Progenitor cell of endocrine pancreas (in vitro differentiated cells): ENCODE measurements at places on chromosomes 16 and 17. TPM values are rescaled to one million over a fixed set of nuclear protein-coding genes. Genes with fewer than 3 reads are reported as not detected.

DNA sequence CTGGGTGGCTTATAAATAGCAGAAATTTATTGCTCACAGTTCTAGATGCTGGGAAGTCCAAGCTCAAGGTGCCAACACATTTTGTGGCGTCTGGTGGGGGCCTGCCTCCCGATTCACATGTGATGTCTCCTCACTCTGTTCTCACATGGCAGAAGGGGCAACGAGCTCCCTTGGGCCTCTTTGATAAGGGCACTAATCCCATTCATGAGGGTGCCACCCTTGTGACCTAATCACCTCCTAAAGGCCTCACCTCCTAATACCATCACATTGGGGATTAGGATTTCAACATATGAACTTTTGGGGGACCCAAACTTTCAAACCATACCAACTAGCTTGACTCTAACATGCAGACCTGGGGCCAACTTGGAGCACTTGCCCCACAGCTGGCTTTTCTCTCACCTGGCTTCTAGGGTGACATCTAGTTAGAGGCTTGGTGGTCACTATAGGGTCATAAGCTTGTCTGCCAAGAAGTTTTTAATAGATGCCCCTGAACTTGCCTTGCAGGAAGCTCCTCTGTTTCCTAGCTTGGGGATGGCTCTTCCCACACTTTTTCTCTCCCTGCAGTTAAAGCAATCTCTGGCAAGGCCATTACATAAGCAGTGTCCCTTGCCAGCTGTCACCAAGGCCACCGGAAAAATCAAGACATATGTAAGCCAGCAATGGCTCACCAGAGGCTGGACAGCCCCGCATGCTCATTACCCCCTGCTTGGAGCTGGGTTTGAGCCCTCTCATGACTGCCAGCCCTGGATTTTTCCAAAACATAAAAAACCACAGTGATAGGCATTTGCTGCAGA is 8.4 kb upstream of the MED9 start:
- H3K36me3 ChIP-seq: no peaks in the 10 kb centered on the region
- DNase-seq: no peak
- no peak overlapping the region for H3K4me3 ChIP-seq
- H3K4me1 ChIP-seq: no peaks in the 10 kb centered on the region

DNA sequence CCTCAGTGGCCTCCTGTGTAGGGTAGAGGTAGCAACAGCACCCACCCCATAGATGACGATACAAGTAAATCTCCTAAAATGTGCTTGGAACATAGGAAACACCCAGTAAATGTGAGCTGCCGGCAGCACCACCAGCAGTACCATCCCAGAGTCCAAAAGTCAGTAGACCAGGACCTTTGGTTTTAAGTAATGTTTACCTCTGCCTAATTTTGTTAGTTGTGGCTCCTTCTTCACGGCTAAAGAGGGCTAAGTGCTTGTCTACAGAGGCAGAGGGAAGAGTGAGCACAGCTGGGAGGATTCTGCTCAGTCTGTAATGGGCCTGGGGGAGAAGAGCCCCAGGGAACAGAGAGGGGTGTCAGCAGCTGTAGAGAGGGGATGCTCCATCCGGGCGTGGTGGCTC is 91.3 kb upstream of the FBXO47 start:
- H3K27ac ChIP-seq: no peak overlapping the region
- DNase-seq: no peak
- no peaks in the 10 kb centered on the region for H3K36me3 ChIP-seq

DNA sequence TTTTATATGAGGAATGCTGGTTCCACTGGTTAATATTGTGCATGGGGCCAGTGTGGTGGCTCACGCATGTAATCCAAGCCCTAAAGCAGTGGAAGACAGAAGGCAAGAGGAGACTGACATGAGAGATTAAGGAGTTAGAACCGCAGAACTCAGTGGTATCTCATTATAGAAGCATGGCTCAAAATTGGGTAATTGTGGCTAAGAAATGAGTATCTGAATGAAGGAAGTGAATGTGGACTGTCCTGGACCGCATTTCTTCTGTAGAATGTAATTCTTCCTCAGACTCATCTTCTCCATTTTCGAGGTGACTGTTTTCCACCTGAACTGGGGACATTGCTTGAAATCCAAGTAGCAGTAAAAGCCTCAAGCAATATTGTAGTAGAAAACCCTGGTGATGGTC is 42.6 kb upstream of the CDR2 start:
- H3K27me3 ChIP-seq: no peaks in the 10 kb centered on the region
- H3K27ac ChIP-seq: no peak overlapping the region
- no peaks in the 10 kb centered on the region for H3K4me1 ChIP-seq
- no peak for DNase-seq
- H3K4me3 ChIP-seq: no peak overlapping the region

Gene FBXW10B
- 0.69 and 0.81 TPM in 2 replicates for total RNA-seq

DNA sequence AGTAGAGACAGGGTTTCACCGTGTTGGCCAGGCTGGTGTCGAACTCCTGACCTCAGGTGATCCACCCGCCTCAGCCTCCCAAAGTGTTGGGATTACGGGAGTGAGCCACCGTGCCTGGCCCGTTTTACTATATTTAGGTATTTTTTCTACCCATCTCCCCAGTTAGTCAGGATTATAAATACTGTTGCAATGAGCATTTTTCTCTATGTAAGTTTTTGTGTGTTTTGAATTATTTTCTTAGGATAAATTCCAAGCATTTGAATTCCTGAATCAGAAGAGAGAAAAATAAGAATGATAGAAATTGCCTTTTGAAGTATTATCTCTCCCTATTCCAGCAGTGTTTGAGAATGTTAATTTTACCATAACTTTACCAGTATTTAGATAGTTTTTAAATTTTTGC is 36.6 kb downstream of the KIAA0513 start:
- H3K27me3 ChIP-seq: no peaks in the 10 kb centered on the region
- H3K4me1 ChIP-seq: peaks cover 1% of the 10 kb centered on the region
- no peak overlapping the region for H3K4me3 ChIP-seq
- no peaks in the 10 kb centered on the region for H3K36me3 ChIP-seq
- H3K27ac ChIP-seq: no peak overlapping the region

DNA sequence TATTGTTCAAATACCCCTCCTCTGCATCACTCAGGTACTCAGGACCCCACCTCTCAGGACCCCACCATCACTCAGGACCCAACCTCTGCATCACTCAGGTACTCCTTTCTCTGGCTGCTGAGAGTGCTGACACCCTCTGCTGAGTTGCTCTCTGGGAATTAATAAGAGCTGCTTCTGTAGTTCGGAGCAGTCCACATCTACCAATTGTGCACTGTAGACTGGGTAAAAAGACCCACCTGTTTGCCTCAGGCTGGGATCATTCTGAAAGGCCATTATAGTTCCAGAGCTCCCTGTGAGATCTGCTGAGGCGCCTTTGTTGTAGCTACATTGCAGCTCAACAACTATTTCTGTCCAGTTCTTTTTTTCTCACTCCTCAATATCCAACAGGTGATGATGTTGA is 276.3 kb upstream of the MYOCD start:
- no peaks in the 10 kb centered on the region for H3K36me3 ChIP-seq
- no peak overlapping the region for H3K4me3 ChIP-seq
- no peak overlapping the region for H3K27ac ChIP-seq

DNA sequence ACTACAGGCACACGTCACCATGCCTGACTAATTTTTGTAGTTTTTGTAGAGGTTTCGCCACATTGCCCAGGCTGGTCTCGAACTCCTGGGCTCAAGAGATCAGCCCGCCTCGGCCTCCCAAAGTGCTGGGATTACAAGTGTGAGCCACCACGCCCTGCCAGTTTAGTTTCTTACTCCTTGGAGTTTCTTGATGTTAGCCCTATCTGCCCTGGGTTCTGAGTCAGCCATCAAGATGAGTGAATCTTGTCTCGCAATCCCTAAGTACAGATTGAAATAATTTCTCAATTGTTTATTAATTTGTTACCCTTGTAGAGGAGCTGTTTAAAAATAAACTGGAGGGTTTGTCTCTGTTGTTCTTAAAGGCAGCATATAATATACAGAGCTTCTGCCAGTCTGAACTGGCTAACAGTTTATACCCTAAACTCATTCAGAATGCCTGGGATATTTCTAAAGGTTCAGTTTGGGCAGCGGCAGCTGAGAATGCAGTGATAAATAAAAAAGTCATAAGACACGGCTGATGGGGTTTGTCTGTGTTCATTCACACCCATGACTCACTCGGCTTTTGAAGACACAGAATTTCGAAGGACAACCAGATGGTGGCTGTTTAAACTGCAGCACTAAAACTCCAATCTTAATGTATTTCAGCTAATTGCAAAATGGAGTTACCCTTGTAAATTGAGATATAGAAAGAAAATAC is 39.6 kb downstream of the GPRC5B start:
- peaks cover 2% of the 10 kb centered on the region for H3K36me3 ChIP-seq
- no peak overlapping the region for H3K4me3 ChIP-seq
- no peaks in the 10 kb centered on the region for H3K27me3 ChIP-seq
- DNase-seq: no peak
- peaks cover 6% of the 10 kb centered on the region for H3K4me1 ChIP-seq
- no peak overlapping the region for H3K27ac ChIP-seq

Gene SLC52A1
- total RNA-seq: not detected in 2 replicates

Gene SGSH
- 42.0 and 43.9 TPM in 2 replicates for total RNA-seq
